ENCODE measurements at places on chromosomes 6 and 20.

- DNase-seq: no peak
Measured at GRCh38 chr6:63573899-63574553, 1.7 kb downstream of the LOC128125822 start.

DNA sequence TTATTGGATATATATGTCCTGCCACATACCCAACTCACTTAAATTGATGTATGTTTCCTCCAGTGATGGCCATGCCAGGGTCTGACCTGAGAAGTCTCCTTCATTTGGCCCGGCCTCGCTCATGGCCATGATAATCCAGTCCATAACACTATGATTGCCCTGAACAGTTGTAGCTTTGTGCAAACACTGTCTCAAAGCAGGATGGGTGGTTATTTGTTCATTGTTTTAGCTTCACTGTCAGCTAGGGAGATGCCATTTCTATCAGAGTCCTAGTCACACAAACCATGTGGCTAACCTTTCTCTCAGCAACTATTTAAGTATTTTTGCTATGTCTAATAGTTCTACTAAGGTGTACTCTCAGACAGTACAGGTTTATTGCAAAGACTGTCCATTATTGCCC, 47.6 kb upstream of the ZNF337 start:
- DNase-seq: no peak

DNA sequence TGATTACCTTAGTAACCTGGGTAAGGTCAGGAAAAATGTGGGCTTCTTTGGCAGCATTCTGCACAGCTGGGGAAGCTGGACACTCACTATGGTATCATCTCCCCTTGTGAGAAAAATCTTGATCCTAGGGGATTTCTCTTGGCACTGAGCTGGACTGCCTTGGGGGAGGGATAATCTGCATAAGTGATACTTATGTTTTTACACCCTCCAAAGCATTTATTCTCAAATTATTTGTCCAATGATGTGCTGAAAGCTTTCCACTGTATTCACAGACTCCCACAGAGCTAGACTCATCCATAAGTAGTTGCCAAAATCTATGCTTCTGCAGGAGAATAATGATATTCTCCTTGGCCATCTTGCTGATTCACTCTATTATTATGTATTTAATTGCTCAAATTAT, 121.5 kb upstream of the CNR1 start:
- no peak for DNase-seq

GRCh38 chr6:20309186-20309585, 92.5 kb upstream of the E2F3 start:
- no peak for DNase-seq

All from hippocampal formation (tissue), 2 donors.